Stimulated activated CD4-positive, alpha-beta T cell treated with anti-CD3 and anti-CD28 coated beads, TNF-alpha, amount 100 ng/mL, for 1 hour (primary cell): ENCODE measurements at places on chromosomes 3 and 15.

DNA sequence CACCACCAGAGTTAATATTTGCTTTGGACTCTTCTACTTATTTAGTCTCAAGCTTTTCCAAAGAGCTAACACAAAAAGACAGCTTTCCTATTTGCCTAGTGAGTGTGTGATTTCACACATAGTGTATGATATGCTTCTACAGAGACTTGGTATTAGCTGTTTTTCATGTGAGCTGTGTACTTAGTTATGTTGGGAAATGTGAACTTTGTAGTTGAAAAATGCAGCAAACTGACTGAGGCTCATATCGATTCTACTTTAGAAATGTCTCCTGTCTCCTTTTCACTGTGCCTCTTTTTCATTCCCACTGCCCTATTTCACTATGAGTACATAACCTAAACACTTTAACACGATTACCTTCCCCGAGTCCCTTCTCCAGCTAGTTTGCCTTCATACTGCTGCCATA, 136.5 kb downstream of the ALCAM start:
- no peak for DNase-seq

- no peak for DNase-seq
Measured at GRCh38 chr15:98830034-98830634, 177.5 kb downstream of the PGPEP1L start.

DNA sequence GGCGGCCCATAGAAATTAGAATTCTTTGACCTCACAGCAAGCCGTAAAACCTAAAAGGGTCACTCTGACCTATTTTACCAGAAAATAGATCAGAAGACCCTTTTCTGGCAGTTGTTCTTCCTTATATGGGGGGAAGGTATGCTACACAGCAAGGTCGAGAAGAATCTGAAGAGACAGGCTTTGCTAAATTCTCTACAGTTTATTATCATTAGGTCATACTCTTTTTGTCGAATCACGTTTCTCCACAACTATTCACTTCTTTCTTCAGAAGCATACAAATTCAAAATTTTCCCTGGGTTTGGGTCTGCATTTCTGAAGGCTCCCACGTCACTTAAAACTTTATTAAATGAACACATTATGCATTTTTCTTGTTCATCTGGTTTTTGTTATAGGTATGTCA, 229.5 kb upstream of the GRM7 start:
- no peak for DNase-seq

- no peak for DNase-seq
Measured at GRCh38 chr15:69660658-69661405, 208.2 kb downstream of the RPLP1 start.

GRCh38 chr3:34408088-34408487, 609.7 kb downstream of the PDCD6IP start:
- DNase-seq = no peak

GRCh38 chr15:66698318-66698961, 3.6 kb upstream of the SMAD6 start:
- DNase-seq = no peak

- no peak for DNase-seq
Measured at GRCh38 chr3:98980915-98981596, 79.6 kb upstream of the DCBLD2 start.

GRCh38 chr3:31184261-31185061, 290.0 kb upstream of the GADL1 start:
- no peak for DNase-seq

DNA sequence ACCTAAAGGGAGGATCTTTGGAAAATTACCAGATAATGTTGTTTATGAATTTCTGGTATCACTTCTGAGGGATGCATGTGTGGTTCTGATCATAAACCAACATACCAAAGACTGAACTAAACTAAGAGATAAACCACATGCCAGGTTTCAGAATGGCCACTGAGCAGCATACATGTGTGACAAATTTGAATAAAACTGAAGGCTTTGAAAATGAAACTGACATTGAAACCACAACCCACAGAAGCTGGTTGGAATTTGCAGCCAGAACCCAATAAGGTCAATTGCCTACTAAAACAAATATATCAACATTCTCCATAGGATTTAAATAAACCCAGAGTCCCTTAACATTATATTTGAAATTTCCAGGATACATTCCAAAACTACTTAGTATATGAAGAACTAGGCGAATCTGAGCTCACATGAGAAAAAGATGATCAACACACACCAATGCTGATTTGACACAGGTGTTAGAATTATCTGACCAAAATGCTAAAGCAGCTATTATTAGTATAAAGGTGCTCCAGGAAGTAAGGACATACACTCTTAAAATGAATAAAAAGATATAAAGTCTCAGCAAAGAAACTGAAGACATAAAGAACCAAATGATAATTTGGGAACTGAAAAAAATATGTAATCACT, 125.0 kb downstream of the ZNF280D start:
- DNase-seq = no peak

DNA sequence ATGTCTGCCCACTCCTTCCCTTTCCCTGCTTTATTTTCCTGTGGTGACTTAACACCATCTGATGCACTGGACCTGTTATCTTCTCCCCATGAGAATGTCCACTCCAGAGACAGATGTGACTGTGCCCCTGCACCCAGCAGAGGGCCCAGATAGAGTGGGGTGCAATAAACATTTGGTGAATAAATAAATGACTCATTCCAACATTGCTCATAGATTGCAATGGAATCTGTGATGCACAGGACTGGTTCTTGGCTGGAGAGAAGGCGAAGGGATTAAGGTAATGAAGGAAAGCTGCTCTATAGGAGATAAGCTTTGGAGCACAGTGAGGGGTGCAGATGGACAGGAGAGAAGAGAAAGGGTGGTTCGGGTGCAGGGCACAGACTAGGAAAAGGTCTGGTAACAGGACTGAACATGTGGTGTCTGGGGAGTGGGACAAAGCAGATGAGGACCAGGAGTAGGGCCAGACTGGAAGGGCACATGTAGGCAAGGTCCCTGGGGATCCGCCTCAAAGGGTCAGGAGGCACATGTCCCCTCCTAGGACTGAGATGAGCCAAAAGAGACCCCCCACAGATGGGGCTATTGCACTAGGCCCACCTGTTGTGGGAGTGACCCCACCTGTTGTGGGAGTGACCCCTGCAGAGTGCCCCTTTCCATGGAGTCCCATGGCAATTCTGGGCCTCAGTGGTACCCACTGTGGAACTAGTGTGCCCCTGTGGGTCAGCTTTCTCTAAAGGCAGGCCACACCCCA, 17.5 kb upstream of the POC1A start:
- no peak for DNase-seq

DNA sequence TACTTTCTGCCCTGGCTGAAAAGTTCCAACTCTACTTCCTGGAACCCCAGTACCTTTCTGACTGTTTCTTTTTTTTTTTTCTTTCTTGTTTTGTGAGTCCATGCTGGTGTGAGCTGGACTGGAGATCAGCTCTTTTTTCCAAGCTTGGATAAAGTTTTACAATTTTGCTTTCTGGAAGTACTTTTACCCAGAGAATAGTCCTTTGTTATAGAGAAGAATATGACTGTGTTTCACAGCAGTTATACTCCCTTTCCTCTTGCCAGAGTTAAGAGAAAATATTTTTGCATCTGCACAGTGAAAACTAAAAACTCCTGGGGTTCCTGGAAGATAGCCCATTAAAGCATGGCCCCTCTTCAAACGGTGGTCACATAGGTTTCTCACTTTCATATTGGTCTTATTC, 1100.6 kb downstream of the OTOL1 start:
- DNase-seq = no peak

DNA sequence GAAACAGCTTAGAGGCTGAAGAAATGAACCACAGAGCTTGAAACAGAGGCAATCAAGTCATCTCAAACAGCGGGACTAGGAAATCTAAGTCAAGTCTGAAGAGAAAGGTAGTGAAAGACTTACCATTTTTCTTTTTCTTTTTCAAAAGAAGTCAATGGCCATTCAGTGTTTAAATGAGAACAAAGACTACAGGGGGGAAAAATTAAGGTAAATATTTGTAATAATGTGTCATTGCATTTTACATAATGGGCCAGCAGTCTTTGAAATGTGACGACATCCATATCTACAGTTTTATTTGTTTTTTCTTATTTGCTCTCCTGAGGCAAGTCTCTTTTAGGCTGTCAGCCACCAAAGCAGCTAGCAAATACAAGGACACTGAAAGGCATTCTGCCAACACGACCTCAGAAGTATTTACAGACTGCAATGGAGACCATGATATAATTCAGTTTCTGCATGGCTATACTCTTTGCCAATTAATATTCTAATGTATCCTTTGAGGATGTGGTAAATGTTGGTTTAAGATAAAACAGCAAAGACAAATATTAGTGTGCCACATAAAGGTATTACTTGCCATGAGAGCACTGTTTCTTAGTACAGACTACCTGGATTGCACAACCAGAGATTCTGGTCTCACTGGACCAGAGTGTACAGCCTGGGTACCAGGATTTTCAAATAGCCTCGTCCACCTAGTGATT, 307.0 kb upstream of the THBS1 start:
- no peak for DNase-seq

- no peak for DNase-seq
Measured at GRCh38 chr3:194279101-194279500, 72.0 kb downstream of the CPN2 start.

DNA sequence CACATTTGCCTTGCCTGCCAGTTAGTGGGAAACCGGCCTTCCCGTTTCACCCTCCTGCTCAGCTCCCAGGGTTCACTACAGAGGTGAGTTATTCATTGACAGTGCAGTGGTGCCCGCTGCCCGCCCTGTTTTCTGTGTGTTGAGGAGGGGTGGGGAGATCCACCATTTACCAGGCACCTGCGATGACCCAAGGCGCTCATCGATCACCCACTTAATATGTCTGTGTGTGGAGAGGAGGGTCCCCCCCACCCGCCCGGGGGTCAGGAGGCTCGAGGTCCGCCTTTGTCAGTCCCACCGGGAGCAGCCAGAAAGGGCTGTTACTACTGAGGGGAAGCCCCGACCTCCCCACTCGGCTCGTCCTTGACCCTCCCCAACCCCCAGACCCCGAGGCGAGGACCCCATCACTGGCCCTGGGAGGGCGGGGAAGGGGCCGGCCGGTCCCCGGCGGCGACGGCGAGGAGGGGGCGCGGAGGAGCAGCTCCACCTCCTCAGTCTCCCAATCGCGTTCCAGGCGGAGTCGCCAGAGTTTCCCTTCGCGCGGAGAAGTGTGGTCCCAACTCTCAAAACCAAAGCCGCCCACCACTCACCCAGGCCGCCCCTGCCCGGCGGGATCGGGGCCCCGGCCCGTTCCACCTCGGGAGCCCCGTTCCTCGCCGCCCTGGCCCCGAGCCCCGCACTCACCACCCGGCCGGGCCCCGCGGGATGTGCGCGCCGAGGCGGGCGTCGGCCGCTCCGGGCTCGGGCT, 1.1 kb downstream of the PLXNB1 start:
- DNase-seq = peak; percentile 7

GRCh38 chr3:197487911-197488391, 67.8 kb downstream of the BDH1 start:
- DNase-seq = no peak

GRCh38 chr15:49888323-49888693, 230.7 kb downstream of the ATP8B4 start:
- no peak for DNase-seq

GRCh38 chr15:55660153-55660552, 72.0 kb upstream of the PYGO1 start:
- no peak for DNase-seq

GRCh38 chr3:129620828-129621559, 14.5 kb upstream of the PLXND1 start:
- DNase-seq = no peak

DNA sequence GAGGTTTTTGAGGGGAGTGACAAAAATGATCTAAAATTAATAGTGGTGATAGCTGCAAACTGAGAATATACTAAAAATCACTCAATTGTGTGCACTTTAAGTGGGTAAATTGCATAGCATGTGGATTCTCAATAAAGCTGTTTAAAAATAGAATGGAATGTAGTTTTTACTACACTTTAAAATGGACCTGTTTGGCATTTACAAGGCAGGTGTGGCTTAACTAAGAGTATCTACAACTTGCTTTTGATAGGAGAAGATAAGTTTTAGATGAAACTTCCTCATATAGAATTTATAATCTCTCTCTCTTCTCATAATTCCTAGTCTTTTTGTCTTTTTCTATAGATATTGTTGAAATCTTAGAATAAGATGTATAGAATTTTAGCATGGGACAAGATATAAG, 40.3 kb downstream of the THRB start:
- DNase-seq = no peak

DNA sequence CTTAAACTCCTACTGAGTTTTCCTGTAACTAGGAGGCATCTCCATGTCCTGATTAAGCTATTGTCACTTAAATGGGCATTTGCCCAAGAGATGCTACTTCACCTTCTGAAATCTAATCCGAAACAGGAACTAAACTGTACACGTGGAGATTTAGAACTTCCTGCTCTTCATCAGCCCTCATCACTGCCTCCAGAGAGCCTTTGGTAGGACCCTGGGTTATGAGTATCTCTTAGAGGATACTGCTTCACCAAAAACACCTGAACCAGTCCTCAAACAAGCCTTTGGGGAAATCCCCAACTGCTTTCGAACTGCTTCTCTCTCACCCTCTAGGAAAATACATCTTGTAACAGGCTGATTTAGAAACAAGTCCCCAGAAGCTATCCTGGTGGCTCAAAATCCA, 320.3 kb downstream of the GAP43 start:
- no peak for DNase-seq

DNA sequence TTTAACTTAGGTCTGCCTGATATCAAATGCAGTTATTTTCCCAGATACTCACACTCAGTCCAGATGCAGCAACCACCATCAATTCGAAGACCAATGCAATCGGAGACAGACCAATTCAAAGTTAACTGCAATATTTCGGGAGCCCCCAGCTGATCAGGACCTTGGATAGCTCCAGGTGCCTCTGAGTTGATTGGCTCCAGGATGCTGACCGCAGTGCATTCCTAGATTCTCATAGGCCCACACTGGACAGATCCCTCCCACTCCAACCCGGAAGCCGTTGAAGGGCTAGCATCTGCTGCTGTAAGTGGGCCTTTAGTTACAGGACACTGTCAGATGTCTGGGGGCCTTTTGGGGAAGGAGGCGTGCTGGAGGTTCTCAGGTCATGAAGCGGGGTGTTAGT, 89.5 kb upstream of the ATP2B2 start:
- DNase-seq = no peak

GRCh38 chr15:84878504-84878903, 6.0 kb upstream of the SLC28A1 start:
- peak; percentile 41 for DNase-seq
